ENCODE measurements at places on chromosomes 16 and 17. TPM values are rescaled to one million over a fixed set of nuclear protein-coding genes. Genes with fewer than 3 reads are reported as not detected.
A peak's percentile ranks its signal among the peaks of the same experiment; 100 is the strongest.

- no peak for DNase-seq
Measured at GRCh38 chr17:27558842-27559505, 72.0 kb upstream of the LGALS9 start.

OTOP2 gene
- not detected for polyA plus RNA-seq

CPPED1 gene
- polyA plus RNA-seq = 13.9 TPM

CMTM2 gene
- polyA plus RNA-seq = not detected

DNA sequence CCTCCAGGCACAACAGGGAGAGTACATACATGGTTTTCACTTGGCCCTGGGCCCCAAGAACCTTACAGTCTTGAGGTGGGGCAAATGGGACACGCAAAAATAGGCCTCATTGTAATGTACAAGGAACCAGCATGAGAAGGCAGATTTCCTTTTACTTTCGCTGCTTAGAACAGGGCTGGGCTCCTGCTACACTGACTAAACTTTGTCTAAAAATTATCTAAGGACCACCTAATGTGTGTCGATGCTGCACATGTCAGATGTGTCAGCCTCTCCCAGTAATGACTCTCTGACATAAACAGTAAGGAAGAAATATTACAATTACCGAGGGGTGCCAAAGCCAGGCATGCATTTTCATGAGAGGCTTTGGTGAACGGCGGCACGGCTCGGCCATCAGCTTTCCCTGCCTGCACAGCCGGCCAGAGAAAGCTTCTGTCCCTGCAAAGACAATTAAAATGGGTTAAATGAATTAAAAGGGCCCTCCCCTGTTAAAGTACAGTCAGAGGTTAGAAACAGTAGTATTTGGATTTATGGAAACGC is 224.2 kb upstream of the IRX3 start:
- DNase-seq = no peak

GRCh38 chr16:77556201-77556873 is 121.5 kb upstream of the ADAMTS18 start:
- DNase-seq = no peak

HS3ST3B1 gene
- polyA plus RNA-seq = 2.9 TPM

DNA sequence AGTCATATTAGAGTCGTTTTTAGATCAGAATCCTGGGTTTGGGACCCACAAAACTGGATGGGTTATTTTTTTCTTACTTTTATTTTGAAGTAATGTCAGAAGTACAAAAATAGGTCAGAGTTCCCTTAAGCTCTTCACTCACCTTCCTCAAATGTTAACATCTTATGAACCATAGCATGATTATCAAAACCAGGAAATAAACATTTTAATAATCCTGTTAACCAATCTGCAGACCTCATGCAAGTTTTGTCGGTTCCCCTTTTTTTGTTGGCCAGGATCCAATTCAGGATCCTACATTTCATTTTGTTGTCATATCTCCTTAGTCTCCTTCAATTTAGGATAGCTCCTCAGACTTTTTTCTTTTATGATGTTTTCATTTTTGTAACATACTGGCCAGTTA is 162.0 kb downstream of the CHD9 start:
- DNase-seq = no peak

DNA sequence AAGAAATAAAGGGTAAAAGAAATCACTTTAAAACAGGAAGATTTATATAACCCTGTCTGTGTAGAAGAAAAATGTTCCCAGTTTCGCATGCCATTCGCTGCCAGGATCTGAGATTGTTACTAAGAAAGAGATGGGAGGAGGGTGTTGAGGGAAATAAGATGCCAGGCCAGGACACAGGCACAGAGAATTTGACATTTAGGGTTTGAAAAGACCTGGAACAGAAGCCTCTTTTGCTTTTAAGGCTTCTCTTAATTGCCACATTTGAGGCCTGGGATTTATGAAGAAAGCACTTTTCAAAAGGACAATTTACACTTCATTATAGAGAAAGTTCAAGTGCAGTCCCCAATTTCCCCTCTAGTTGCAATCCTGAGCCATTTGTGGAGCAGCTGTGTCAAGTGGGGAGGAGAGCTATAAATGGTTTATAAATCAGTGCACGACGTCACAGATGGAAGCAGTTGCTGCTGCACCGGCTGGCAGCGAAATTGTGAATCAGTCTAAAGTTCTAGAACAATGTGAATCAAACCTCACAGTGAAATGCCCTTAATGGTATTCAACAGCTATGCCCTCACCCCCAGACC is 26.5 kb upstream of the C16orf87 start:
- DNase-seq = no peak

CRYM gene
- 25.8 TPM for polyA plus RNA-seq

RBFOX1 gene
- 0.72 TPM for polyA plus RNA-seq

LDHD gene
- polyA plus RNA-seq = 4.6 TPM

DNA sequence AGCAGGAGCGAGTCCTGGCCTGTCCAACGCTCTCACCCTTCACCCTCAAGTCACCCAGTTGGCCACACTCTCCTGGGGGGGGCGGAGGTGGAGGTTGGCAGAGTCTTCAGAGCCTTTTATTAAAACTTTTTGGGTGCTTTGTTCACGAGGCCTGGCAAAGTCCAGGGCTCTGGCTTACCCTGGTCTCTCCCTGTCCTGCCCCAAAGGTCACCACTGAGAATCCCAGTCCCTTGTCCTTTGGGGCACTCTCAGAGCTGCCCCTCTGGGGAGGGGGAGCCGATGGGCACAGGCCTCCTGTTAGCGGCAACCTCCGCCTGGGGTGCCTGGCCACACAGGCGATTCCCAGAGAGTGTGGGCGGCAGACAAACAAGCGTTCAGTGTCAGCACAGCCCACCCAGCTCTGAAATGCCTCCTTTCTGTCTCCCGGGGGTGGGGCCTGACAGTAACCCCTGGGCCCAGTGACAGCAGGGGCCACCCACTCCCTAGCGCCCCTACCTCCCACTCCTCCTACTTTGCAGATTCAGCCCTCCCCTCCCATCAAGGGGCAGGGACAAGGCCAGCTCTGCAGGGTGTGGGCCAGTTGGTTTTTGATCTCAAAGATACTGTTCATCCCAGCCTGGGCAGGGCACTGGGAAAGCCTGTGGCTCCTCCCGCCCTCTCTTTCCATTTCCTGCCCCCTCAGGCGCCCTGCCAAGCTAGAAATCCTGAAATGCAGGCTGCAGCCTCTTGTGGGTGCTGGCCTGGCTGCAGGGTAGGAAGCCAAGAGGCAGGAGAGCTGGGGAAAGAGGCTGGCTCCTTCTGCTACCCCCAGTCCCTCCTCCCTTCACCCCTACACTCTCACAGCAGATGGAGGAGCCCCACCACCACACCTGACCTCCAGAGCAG is 36.6 kb upstream of the EMP2 start:
- DNase-seq = peak; percentile 59

DNA sequence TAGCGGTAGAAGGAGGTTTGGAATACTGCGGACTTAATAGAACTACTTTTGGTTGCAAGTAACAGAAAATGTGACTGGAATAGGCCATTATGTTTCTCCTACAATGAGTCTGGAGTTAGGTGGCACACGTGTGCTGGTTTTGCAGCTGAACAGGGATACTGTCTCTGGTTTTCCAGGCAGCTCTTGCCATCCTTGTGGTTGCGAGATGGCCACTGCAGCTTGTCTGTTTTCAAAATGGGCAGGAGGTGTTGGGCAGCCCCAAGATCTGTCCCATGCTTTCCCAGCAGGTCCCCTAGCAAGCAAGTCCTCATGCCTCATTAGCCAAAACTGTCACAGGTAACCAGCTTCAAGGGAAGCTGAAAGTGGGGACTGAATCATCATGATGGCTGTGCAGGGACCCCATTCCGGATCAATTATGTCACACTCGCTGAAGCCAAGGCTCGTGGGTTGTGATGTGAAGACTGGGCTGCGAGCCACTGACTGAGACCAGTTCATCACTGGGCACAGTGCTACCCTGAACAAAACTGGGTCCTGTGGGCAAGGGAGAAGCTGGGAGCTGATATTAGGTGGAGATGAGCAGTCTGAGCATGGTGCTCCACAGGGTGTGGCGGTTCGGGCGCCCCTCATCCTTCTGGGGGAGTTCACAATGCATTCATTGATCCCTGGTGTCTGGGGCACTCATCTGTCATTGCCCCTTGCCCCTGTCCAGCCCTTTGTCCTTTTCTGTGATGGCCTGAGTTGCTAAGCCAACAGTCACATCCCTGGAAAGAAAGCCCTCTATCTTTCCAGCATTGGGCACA is 82.1 kb downstream of the KSR1 start:
- no peak for DNase-seq

- DNase-seq = peak; percentile 66
Measured at GRCh38 chr17:41777574-41778188, 8.8 kb downstream of the JUP start.

OR1F1 gene
- polyA plus RNA-seq = not detected

FBXW10B gene
- 0.52 TPM for polyA plus RNA-seq

- DNase-seq = no peak
Measured at GRCh38 chr16:54197758-54198157, 88.8 kb downstream of the IRX3 start.

- no peak for DNase-seq
Measured at GRCh38 chr16:77599793-77600415, 122.4 kb upstream of the NUDT7 start.

GRCh38 chr16:75495076-75495674 is at the start of gene CHST6:
TSS of gene CHST6 (minus strand) at chr16:75495441. CDS start at chr16:75479828, 15,613 bp downstream.
- DNase-seq = no peak

- DNase-seq = no peak
Measured at GRCh38 chr17:47651704-47652103, 2.0 kb downstream of the KPNB1 start.

- DNase-seq = no peak
Measured at GRCh38 chr16:66434619-66435430, 7.7 kb downstream of the BEAN1 start.

DNA sequence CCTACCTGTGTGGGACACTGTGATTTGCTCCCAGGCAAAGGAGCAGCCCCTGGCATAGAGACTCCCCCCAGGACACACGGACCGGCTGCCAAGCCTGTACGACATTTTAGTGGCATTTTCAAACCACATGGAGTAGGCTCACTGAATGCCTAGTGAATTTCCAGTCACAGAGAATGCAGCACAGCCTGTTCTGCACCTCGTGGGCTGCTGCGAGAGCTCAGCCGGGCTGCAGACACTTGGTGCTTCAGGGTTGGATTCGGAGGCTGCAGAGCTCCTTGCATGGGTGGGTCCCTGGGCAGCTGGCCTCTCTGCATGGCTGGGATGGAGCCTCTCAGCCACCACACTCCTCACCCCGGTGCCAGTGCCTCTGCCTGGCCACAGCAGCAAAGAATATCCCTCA is 51.2 kb upstream of the HNF1B start:
- DNase-seq = no peak

GRCh38 chr17:48071654-48072053 is 23.5 kb downstream of the NFE2L1 start:
- DNase-seq = no peak

DNA sequence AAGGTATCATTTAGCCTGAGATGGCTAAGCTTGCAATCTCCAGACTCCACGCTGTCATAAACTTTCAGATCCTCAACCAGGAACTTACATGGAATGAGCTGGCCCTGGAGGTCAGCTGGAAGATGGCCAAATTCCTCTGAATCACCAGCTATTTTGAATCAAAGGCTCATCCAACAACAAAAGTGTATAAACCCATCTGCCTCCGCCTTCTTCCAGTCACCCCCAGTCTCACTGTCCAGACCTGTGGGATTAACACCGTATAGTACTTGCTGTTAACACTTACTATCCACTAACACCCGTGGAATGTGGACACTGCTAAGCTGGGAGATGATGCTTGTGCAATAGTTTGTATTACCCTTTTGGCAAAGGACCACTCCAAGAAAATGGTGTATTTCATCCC is 1.9 kb upstream of the LCMT1 start:
- no peak for DNase-seq

DNA sequence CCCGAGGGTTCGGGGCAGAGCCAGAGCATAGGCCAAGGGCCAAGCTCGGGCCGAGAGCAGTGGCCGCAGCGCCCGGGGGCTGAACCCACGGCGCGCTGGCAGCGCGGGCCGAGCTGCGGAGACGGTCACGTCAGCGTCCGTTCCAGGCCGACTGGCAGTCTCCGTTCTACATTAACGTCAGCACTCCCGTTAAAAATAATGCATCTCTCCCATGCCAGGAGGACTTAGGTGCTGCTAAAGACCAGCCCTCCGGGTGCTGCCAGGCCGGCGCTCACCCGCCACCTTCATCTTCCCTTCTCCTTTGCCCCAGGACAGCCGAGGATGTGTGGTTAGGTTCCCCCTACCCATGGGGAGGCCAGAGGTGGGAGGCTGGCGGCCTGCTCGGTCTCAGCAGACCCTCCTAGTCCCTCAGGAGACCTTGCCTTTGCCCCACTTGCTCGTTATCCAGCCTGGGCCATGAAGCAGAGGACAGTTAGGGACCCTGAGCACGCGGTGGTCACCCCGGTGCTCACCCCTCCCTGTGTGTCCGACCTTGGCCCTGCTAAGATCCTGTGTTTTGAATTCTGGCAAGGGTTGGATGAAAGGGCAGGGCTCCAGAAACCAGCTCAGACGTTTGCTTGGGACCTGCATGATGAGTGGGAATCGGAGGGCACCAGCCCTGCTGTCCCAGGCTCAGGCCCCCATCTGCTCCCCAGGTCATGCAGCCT is 572 bp downstream of the MPG start:
- DNase-seq = no peak

GRCh38 chr16:17463335-17463734 is 7.4 kb downstream of the XYLT1 start:
- DNase-seq = no peak

MAP2K6 gene
- polyA plus RNA-seq = 2.6 TPM

TMIGD1 gene
- not detected for polyA plus RNA-seq

TBC1D3B gene
- polyA plus RNA-seq = 2.1 TPM
